ENCODE measurements at places on chromosomes 7 and 10.

DNA sequence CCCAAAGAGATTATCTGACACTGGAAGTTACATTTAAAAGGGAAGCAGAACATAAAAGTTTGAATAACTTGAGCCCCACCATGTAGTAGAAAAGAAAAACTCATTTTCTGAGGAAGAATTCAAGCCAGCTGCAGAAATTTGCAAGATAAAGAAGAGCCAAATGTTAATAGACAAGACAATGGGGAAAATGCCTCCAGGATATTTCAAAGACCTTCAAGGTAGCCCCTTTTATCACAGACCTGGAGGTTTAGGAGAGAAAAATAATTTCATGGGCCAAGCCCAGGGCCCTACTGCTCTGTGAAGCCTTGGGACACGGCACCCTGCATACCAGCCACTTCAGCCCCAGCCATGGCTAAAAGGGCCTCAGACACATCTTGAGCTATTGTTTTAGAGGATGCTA is 18.4 kb upstream of the AKR1C1 start:
- DNase-seq = no peak

DNA sequence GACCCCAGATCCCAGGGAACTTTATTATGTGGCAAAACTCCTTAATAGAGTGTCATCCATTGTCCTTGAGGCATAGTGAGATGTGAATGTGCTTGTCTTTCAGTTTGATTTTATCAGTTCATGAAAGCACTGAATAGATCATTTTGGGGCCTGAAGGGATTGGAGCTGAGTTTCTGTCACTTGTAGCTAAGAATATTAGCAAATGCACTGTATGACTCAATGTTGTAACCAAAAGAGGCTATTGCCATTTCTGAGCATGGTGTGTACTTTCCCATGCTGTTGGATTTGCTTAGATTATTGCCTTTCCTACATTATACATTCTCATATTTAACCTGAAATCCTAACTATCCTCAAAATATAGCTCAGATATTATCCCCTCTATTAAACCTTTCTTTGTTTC is 130.4 kb downstream of the PRKG1 start:
- no peak for DNase-seq

DNA sequence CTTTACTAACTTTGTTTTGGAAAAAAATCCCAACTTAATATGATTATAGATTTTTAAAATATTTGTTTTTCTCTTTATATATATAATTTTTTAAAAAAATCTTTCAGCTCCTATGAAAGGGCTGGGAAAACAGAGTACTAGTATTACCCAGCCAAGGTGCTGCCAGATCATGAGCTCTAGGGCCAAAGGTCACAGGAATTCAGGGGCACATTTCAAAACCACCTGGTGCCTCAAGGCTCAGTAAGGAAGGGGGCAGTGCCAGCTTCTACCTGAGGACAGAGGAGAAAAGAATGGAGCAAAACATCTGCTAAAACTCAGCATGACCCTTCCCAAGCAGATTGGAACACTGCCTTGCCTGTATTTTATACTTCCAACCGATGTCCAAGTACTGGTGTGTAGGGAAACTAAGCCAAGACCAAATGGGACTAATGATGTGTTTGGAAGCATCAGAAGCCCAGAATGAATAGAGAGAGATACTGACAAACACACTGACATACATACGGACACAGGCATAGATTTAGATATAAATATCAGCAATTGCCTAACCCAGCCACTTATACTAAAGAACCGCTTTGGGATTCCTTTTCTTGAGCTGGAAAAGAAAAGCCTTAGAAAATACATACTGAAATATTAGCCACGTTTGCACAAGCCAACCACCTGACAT is 667.3 kb downstream of the PARD3 start:
- no peak for DNase-seq

GRCh38 chr7:1027242-1028043 is 16.9 kb upstream of the GPR146 start:
- DNase-seq = no peak

- DNase-seq = no peak
Measured at GRCh38 chr7:80770675-80771081, 132.2 kb downstream of the CD36 start.

- DNase-seq = no peak
Measured at GRCh38 chr7:101746314-101746713, 71.1 kb upstream of the CUX1 start.

DNA sequence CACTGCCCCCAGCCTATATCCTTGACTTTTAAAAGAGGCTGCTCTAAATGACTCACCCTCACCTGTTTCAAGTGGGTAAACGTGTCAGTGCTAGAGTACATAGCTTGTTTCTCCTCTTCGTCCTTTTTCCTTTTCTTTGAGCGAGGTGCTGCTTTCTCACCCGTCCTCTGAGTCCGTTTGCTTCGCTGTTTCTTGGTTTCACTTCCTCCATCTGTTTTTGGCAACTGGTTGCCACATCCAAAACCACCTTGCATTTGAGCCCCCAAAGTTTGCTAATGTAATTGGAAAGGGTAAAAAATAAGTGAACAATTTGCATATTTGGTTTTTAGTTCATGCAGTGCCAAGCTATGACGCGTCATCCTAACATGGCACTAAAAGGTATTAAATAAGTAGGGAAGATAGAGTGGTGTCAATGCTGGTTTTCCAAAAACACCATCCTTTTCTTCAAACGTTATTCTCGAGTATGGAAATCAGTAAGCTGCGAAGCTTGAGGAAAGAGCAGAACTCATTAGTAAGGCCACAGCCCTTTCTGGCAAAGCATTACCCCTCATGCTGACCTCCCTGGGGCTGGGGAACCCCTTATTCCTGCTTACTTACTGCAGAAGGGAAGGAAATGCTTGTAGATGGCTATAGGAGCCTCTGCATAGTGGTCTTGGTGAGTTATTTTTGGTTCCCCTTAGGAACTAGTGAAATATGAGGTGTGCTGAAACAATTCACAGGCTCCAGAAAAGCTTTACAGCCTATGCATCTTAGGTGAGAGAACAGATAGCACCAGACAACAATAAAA is 133.5 kb downstream of the GALNT11 start:
- no peak for DNase-seq

DNA sequence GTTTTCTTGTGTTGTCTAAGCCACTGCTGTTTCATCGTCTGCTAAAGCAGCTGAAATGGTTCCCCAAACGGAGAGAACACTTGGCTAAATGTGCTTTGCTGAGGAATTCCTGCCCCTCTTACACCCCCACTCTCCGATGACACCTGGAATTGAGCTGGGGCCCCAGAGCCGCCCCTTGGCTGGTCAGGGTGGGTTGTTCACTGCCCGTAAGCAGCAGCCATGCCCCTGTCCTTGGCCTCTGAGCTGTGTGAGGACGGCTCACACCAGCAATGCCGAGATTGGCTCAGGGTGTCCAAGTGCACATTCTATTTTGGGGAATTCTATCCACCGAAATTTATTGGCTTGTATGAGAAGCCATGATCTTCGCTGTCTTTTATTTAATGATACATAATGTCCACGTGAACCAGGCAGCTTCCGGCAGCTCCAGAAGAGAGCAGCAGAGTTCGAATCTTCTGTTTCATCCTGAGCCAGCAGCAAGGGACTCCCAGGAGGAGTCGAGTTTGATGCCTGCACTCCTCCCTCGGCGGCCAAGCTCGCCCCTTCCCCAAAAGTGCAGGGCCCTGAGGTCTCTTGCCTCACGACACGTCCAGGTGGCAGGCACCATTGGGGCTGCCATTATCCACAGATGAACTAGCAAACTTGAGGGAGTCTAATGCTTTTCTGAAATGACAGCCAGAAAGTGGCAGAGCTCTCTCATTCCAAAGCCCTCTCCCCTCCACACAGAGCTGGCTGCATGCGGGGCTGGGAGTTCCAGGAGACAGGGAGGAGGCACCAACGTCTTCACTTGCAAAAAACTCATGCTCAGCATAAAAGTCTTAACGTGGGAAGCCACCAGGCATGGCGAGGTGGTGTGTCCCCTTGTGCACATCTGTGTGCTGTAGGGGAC is 114.0 kb downstream of the WDR37 start:
- no peak for DNase-seq

DNA sequence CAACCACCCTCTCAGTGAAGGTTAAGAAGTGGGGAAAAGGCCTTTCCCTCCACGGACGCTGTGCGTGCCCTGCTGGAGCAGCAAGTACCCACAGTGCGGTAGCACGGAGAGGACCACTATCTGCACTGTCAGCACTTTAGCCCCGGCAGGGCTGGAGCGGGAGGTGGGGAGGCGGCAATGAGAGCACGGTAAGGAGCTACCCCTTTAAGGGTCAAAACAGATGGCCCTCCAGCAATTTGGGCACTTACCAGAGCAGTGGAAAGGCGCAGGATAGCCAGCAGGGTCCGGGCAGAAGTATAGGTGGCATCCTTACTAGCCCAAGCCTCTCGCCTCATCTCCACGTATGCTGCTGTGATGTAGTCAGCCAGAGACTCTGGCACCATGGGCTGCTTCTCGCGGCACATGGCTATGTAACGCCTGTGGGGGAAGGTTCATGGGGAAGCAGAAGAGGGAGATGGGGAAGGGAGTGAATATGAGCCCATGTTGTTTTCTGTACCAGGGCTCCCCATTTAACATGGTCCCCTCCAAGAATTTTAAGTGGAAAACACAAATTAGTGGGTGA is 5.2 kb downstream of the COPS6 start:
- no peak for DNase-seq

DNA sequence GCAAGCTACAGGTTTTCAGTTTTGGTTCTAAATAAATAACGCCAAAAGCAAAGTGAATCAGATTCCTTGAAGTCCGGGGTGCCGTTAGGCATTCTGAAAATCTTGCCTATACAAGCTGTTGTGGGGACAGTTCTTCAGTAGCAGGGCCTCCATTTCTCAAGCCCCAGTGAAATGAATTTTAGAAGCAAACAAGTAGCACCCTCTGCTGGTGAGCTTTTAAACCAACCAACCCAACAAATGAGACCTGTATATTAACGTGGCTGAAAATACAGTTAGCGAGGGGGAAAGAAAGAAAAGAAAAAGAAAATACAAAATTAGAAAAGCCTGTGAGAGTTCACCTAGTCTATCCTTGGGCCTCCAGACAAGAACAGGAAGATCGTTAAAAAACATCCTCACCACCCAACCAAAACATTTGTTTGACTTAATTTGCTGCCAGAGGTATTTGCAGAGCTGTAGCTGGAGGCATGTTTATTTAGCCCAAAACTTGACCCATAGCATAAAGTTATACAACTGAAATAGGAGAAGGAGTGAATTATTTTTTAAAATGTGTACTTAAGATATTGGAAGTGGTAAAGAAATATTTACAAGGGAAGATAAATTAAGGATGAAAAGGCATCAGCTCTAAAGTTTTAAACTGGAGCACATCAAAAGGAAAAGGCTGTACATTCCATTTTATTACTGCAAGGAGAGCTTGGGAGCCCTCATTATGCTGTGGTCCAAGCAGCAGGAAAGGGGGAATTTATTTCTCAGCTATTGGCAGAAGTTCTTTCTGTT is 98.9 kb downstream of the DYNC1I1 start:
- no peak for DNase-seq

GRCh38 chr7:36820527-36821170 is 96.4 kb upstream of the AOAH start:
- no peak for DNase-seq

DNA sequence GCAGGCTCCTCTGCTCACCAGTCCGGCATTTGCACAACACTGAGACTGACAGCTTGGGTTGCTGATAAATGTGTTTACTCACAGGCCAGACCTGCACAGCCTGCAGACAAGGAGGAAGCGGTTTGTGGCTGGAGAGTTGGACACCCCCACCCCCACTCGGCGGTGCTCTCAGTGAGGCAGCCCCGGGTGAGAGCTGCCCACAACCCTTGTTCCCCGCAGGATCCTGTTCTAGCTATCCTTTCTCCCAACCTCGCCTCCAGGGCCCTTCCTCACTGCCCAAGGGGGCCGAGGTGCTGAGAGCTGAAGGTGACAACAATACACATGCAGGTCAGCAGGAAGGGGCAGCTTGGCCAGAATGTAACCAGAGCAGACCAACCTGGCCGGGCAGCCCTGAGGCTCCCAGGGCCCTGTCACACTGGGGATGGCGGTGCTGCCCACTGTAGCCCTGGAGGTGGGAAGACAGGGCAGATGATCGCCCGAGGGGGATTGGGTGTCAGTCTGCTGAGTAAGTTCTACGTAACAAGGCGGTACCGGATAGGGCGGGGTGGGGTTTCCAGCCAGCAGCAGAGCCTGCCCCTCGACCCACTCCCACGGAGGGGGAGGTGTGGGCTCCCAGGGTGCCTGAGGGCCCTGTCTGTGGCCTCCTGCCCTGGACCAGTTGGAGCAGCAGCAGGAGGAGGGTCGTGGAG is 2.1 kb upstream of the ADAM8 start:
- no peak for DNase-seq

- no peak for DNase-seq
Measured at GRCh38 chr10:58942724-58943123, 233.7 kb upstream of the PHYHIPL start.

DNA sequence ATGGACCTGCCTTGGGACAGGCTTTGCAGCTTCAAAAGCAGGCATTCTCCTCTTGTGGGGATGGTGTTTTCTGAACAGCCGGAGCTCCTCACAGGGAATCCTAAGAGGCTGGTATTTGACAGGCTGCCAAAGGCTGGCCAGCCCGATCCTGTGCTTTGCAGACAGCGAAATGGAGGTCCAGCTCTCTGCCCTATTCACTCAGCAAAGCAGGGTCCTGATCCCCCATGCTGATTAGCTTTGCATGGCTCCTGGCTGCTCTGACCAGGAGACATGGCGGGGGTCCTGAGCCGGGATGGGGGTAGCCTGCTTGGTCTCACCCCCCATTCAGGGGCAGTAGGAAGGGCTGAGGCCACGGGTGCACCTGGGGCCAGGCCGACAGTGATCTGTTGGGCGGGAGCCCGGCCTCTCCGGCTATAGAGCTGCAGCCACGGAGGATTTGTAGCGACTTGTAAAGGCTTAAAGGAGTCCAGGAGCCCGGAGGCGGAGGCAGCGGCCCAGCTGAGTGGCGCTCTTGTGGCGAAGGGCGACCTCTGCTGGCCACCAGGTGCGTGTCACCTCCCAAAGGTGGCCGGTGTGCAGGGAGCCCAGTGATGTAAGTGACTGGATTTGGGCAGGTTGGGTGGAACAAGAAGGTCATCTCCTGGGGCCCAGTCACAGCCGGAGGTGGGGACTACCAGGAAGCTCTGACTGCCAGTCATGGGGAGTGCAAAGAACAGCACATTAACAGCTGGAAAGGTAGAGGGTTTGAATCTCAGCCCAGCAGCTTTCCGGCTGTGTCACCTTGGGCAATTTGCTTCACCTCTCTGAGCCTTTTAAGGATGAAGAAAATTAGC is 126.5 kb downstream of the ZMIZ1 start:
- DNase-seq = no peak

DNA sequence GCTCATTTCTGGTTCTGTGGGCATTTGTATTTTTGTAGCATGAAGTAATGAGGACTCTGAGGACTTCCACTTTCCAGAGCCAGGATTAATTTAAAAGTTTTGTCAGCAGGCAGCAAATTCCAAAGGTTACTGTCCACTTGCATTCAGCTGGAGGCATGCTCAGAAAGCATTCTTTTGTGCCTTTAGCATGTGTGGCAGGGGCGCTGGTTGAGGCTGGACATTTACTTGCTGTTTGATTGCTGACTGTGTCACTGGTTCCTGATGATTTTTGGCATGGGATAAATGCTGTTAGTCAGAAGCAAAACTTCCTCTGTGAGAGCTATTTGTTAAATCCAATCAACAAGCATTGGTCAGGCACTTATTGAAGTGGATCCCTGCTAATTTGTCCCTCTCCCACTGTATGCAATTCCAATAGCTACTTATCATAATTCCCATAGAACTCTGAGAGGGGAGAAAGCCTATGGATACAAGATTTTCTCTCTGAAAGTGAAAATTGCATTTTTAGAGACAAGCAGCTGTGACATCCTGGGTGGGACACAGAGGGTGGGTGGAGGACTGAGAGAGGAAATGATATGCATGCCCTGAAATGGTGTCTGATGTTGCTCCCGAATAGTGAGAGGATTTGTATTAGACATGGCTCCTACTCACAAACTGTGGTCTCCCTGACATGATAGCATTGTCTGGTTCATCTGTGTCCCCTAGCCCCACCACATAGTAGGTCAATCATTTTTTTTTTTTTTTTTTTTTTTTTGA is 161.2 kb upstream of the WDR11 start:
- no peak for DNase-seq
